ENCODE measurements at places on chromosomes 7 and 10.

GRCh38 chr10:44193567-44194220, 191.2 kb downstream of the CXCL12 start:
- no peak for DNase-seq

DNA sequence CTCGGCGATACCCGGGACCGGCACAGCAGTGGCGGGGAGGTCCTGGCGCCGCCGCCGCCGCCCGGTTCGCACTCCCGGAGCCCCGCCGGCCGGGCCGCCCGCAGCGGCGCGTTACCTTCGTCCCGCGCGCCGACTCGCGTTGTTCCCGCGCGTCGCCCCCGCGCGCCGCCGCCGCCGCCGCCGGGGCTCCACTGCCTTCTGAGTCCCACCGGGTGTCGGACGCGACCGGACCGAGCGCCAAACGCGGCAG, at the start of gene EZH2:
TSS of gene EZH2 (minus strand) at position 243 of the 250 bp plus-strand sequence. CDS start 36,993 bp downstream, outside the sequence.
- DNase-seq, result no peak

- no peak for DNase-seq
Measured at GRCh38 chr7:100723732-100724275, 3.5 kb downstream of the EPO start.

DNA sequence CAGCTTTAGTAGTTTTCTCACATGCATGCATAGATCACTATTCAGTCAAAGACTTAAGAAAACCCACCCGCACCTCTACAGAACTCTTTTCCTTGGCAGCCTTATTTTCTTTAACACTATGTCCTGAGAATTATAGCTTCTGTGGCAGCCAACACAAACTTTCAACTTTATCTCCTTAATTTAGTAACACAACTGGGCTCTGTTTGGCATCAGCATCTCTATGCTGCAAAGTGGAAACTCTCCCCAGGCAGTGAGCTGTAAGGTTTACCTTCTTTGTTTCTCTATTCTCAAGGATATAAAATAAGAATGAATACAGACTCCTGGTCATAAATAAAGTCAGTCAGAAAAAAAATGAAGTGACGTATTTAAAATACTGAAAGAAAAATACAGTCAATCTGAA, 115.2 kb upstream of the PPP1R9A start:
- no peak for DNase-seq

- no peak for DNase-seq
Measured at GRCh38 chr10:51617576-51618235, 81.7 kb downstream of the CSTF2T start.

GRCh38 chr7:46633200-46633599, 712.1 kb upstream of the IGFBP3 start:
- no peak for DNase-seq

- DNase-seq, result no peak
Measured at GRCh38 chr10:128419466-128420019, 293.3 kb upstream of the MKI67 start.

- no peak for DNase-seq
Measured at GRCh38 chr10:3853016-3853415, 68.0 kb upstream of the KLF6 start.

DNA sequence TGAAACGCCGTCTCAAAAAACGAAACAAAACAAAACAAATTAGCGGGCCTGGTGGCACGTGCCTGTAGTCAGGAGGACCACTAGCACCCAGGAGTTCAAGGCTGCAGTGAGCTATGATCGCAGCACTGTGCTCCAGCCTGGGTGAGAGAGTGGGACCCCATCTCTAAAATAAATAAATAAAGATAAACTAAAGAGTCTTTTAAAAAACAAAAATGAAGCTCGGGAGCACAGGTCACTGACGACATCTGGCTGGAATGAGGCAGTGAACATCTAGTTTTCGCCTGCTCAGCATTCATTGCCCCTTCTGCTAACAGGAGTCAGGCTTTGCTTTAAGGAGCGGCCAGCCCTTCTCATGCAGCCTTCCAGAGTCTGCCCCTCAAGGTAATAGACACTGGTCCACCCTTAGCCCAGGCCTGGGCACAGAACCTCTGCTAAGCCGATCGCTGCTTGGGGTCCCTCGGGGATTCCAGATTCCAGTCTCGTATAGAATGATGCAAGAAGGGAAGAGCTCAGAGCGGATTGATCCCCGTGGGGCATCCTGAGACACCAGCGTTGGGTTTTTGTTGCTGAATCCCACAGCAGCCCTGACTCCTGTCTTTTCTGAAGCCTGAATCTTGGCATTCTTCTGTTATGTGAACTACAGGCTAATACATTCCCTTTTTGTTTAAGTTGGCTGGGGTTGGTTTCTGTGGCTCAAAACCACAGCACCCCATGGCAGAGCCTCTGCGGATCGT, 14.2 kb upstream of the FOXK1 start:
- no peak for DNase-seq

DNA sequence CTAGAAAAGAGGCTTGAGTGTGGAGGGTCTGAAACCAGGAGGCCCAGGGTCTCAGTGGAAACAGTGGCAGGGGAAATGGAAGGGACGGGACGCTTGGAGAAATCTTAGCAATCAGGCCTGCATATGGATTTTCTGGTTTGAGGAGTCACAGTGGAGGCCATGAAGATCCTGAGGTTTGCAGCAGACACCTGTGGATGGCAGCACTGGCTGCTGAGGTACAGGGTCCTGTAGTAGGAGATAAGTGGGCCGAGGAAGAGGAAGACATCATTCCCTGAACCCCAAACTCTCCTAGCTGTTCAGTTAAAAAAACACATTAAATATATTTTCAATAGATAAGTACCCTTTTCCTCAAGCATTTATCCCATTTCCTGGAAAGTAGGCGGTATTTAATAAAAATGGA, 208.8 kb upstream of the IGFBP3 start:
- no peak for DNase-seq

GRCh38 chr10:11532306-11532705, 79.1 kb downstream of the USP6NL start:
- no peak for DNase-seq

DNA sequence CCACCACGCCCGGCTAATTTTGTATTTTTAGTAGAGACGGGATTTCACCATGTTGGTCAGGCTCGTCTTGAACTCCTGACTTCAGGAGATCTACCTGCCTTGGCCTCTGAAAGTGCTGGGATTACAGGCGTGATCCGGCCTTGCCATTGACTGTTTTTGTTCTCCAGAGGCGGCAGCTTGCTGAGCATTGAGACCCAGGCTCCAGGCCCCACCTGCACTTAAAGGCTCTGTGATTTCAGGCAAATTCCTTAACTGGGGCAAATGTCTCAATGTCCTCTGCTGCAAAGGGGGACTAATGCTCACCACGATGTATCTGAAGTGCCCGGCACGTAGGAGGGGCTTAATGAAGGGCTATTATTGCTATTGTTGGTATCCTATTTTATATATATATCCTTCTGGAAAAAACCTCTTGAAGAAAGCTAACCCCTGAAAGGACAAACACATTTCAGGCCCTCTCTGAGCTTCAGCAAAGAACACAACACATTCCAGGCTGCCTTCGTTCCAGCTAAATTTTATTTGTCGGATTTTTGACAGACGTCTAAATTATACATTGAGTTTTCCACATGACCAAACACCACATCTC, 29.0 kb downstream of the TRIM8 start:
- no peak for DNase-seq

GRCh38 chr10:123259081-123259480, 104.9 kb downstream of the BUB3 start:
- no peak for DNase-seq

DNA sequence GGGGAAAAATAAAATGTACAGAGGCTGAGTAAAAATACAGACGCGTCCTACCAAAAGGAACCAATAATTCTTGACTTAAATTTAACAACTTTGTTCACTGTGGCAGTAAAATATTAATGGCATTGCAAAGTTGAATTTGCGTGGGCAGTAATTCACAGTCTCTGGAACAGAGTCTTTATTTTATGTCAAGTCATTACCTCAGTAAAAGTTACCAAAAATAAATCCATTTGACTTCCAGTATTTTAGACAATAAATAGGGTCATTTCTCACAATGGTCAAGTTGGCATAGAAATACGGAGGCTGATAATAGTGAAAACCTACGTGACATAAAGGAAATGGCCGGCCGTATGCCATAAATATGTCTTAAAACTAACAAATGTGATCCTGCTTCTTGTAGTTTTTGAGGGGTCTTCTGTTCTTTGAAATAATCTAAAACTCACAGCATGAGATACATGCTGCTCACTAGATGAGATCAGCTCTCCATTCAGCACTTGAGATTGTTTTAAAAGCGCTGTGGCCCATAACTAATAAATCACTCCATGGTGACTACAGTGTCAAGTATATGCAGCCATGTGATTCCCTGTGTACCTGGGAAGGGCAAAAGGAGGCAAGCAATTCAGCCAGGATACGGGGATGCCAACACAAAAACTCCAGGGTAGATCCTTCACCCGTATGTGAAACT, 75.3 kb downstream of the DOCK4 start:
- DNase-seq, result no peak

GRCh38 chr7:111090846-111091245, at the start of gene LRRN3:
LRRN3 (plus strand) TSS chr7:111091127; CDS start chr7:111122773, 31,646 bp downstream.
- peak; percentile 29 for DNase-seq

- no peak for DNase-seq
Measured at GRCh38 chr7:115549910-115550309, 480.7 kb downstream of the TFEC start.

DNA sequence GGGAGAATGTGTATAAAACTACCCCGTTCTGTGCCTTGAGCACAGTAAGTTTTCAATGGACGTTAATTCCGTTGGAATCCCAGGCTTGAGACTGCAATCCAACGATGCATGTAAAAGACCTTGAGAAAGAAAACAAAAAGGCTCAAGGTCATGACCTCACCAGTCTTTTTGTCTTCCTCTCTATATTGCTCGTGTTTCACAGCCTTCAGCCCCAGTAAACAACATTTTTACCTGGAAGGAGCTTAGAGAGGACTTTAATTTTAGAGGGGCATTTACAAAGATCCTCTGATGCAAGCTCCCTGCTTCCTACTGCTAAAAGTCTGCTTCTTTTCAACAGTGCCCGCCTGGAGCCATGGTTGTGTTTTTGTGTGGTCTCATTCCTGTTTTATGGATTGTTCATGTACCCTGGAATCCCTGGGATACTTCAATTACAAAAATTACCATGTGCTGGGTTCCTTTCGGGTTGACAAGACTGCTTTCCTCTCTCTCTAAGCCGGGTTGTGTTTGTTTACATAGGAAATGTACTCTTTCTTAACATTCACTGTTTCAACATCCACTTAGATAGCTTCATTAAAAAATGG, 320.1 kb upstream of the NFE2L3 start:
- no peak for DNase-seq

GRCh38 chr7:104883248-104883717, 130.7 kb upstream of the KMT2E start:
- no peak for DNase-seq

GRCh38 chr10:5560817-5561703, 36.3 kb downstream of the CALML3 start:
- no peak for DNase-seq

DNA sequence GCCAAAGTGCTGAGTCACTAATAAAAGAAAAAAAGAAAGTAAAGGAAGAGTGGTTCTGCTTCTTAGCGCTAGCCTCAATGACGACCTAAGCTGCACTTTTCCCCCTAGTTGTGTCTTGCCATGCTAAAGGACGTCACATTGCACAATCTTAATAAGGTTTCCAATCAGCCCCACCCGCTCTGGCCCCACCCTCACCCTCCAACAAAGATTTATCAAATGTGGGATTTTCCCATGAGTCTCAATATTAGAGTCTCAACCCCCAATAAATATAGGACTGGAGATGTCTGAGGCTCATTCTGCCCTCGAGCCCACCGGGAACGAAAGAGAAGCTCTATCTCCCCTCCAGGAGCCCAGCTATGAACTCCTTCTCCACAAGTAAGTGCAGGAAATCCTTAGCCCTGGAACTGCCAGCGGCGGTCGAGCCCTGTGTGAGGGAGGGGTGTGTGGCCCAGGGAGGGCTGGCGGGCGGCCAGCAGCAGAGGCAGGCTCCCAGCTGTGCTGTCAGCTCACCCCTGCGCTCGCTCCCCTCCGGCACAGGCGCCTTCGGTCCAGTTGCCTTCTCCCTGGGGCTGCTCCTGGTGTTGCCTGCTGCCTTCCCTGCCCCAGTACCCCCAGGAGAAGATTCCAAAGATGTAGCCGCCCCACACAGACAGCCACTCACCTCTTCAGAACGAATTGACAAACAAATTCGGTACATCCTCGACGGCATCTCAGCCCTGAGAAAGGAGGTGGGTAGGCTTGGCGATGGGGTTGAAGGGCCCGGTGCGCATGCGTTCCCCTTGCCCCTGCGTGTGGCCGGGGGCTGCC, at the start of gene IL6:
TSS of gene IL6 (plus strand) at position 294 of the 807 bp plus-strand sequence. CDS start at position 357, 63 bp downstream.
- no peak for DNase-seq

- no peak for DNase-seq
Measured at GRCh38 chr10:66353422-66353821, 572.4 kb upstream of the LRRTM3 start.

GRCh38 chr10:22649994-22650393, 64.4 kb downstream of the PIP4K2A start:
- peak; percentile 45 for DNase-seq

DNA sequence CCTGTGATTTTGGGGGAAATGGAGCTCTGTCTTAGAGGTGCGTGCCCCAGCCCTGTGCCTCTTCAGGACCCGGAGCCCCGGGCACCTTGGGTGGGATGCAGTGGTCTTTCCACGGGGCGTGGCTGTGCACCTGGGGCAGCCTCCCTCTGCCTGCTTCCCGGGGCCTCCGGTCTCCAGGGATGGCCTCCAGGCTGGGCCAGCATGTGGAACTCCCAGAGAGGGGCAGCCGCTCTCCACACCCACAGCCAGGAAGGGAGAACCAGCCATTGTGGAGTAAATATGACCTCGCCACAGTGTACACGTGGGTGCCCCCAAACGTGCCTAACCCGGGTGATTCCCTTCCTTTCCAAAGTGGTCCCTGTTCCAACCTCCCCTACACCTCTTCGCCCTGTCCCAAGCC, 52.6 kb downstream of the JAKMIP3 start:
- no peak for DNase-seq

DNA sequence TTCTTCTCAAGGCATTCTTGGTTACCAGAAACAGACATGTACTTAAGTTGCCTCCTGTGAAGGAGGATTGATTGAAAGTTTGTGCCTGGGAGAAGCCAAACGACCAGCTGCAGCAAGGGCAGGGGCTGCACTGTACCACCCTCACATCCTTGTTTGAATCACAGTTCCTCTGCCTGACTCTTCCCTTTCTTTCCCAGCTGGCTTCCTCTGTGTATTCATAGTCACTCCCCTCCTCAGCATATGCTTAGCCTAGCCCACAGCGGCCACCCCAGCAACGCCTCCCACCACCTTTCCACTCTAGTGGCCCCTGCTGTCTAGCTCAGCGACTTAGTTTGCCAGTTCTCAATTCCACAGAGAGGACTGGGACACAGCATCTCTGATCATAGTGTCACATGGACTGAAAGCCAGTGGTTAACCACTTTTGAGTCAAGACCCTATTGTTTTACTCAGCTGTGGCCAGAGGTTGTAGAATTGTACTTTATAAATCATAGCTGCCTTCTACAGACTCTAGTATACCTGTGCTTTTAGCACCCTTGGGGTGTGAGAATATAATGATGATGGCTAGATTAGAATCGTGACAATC, 643.0 kb downstream of the SUGCT start:
- no peak for DNase-seq

GRCh38 chr10:118151461-118151860, 104.7 kb upstream of the RAB11FIP2 start:
- no peak for DNase-seq

GRCh38 chr7:131143869-131144268, 183.8 kb upstream of the MKLN1 start:
- DNase-seq, result no peak
